ENCODE measurements at places on chromosomes 3 and 15.

GRCh38 chr3:14914779-14915117 lies 32.6 kb upstream of the NR2C2 start:
- no peak for DNase-seq

DNA sequence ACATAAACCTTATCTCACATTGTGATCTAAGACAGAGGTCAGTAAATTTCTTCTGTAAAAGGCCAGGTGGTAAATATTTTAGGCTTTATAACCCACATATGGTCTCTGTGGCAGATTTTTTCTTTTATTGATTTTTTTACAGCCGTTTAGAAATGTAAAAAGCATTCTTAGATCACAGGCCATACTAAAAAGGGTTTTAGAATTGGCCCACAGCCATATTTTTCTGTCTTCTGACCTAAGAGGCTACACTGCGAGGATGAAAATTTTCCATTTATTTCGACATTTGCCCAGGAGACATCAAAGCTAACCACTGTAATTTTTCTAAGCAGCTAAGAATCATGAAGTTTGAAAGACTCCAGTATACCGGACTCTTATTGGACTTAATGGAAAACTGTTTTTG lies 377.2 kb upstream of the SGO1 start:
- DNase-seq, result no peak

- no peak for DNase-seq
Observed at GRCh38 chr3:141373232-141373631, 4.9 kb downstream of the ZBTB38 start.

DNA sequence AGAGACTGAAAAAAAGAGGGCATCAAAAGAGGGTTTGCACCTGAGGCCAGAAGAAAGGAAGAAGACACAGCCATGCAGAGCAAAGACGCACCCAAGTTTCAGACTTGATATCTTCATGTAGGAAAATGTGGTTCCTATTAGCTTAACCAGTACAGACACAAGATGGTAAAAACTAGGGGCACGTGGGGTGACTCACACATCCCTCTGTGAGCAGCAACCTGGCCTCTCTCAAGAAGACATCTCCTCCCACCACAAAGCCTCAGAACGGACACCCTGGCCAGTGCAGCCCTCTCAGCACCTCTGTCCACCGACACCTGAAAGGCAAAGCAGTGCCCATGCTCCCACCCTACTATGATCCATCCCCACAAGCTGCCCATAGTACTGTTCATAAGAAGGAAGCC lies 33.3 kb downstream of the GLB1 start:
- no peak for DNase-seq

- DNase-seq, result no peak
Observed at GRCh38 chr15:25392806-25393205, 46.0 kb downstream of the UBE3A start.

GRCh38 chr3:197957790-197958133 lies 2.3 kb upstream of the LMLN start:
- no peak for DNase-seq

- DNase-seq, result peak; percentile 36
Observed at GRCh38 chr15:68775671-68776476, 44.8 kb downstream of the ANP32A start.

DNA sequence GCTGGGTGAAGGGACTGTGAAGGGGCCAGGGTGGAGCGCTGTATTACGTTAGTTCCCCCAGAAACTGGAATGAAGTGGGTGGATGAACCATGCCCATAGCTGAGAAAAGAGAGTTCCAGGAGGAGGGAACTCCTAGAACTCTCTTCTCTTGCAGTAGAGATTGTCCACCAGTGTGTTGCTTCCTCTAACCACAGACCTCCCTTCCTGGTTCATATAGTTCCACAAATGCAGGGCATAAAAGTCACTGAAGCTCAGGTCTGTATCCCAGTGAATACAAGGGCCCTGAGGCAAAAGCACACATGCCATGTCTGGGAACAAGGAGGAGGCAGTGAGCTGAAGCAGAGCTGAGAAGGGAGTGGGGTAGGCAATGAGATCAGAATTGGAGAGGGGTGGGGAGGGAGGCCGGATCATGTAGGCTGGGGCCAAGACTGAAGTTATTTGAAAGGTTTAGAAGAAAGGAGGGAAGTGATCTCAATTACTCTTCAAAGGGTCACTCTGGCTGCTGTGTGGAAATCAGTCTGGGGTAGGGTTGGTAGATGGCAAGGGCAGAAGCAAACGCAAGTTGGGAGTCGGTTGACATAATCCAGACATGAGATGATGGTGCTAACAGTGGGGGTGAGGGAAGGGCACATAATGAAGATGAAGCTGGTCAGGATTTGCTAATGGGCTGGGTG lies 6.5 kb downstream of the A4GNT start:
- DNase-seq, result peak; percentile 82

GRCh38 chr3:43288850-43289249 lies 2.5 kb downstream of the SNRK start:
- peak; percentile 24 for DNase-seq

Data from renal cortical epithelial cell (primary cell).